Neural crest cell (in vitro differentiated cells): ENCODE measurements at places on chromosomes 13 and 19. TPM values are rescaled to one million over a fixed set of nuclear protein-coding genes. Genes with fewer than 3 reads are reported as not detected.

Gene NAPSA
- total RNA-seq, result 0.96 and 1.0 TPM in 2 replicates

Gene ZNF99
- not detected in 2 replicates for total RNA-seq

DNA sequence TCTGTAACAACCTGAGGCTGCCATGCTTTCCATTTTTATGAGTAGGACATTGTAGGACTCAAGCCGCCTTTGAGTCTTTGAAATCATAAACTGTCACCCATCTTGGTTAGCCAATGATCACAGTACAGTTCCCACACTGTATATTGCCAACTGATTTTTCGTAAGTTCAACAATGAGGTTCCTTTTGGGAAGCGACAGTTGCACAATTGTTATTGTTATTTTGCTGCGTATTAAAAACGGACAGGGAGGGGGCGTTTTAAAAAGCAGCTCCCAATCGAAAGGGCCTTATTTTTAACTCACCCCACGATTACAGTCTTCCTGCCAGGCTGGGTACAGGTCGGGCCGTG is 601 bp downstream of the SLC46A3 start:
- no peak overlapping the region for H3K27ac ChIP-seq
- peaks cover 49% of the 10 kb centered on the region for H3K27me3 ChIP-seq
- peaks cover 16% of the 10 kb centered on the region for H3K4me1 ChIP-seq
- no peaks in the 10 kb centered on the region for H3K36me3 ChIP-seq

DNA sequence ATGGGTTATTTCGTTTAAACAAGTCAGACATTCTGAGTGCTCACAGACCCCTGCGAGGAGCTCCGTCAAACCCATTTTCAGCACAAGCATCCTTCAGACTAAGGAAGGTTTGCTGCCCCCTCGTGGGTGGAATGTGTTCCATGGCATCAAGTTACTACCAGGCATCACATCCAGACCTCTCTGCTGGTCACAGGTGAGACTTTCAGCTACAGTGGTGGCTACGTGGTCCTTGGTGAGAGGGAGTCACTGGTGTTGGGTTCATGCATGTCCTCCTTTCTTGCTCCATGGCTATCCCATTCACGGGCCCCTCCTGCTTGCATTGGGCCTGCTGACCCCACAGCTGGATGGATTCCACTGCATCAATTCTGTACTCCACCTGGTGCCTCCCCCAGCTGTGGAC is 9.1 kb upstream of the LILRB5 start:
- no peak overlapping the region for H3K4me3 ChIP-seq
- no peak overlapping the region for H3K27ac ChIP-seq
- peak; percentile 87 for DNase-seq
- H3K27me3 ChIP-seq, result peaks cover 45% of the 10 kb centered on the region
- H3K4me1 ChIP-seq, result peaks cover 3% of the 10 kb centered on the region

- peaks cover 22% of the 10 kb centered on the region for H3K4me1 ChIP-seq
- H3K27me3 ChIP-seq, result peaks cover 3% of the 10 kb centered on the region
- DNase-seq, result no peak
- H3K4me3 ChIP-seq, result peak overlapping the region; percentile 99
- H3K36me3 ChIP-seq, result peaks cover 38% of the 10 kb centered on the region
- H3K27ac ChIP-seq, result peak overlapping the region; percentile 79
These were observed 1.1 kb downstream of the ZNF625 start for GRCh38 chr19:12155324-12155860.
